T-helper 17 cell (primary cell): ENCODE measurements at places on chromosomes 2 and 18. TPM values are rescaled to one million over a fixed set of nuclear protein-coding genes. Genes with fewer than 3 reads are reported as not detected.

DNA sequence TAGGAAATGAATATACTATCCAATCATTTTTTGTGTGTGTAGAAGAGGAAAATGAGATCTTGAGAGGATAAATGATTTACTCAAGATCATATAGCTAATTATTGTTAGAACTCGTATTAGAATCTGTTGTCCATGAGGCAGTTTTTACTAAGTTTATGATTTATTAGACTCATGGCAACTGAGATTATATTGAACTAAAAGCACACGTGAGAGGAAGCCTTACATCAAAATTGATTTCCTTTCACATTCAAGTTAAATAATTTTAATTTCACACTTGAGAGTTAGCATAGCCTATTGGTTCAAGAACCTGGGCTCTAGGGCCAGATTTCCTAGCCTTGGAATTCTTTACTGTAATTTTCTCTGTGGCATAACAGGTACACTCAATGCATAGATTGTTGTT is 552.3 kb downstream of the ERBB4 start:
- DNase-seq, result no peak

DNA sequence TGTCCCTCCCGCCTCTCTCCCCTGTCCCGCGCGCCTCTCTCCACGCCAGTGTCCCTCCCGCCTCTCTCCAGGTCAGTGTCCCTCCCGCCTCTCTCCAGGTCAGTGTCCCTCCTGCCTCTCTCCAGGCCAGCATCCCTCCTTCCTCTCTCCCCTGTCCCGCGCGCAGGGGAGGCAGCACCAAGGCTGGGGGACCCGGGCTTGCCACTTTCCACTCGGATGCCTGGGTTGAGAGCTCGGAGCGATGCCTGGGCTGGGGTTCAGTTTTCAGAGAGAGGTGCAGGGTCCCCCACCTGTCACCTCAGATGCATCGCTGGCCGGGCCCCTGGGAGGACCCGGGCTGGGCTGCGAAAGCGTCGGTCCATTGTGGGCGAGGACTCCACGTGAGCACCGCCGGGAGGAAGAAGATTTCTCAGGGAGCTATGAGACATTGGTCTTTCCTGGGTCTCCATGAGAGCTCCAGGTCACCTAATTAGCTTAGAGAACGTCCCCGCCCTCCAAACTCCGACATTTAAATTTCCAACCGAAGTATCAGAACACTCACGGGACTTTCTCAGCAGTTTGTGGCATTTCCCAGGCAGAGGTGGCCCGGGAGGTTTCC is 2.1 kb downstream of the FBLN7 start:
- no peak for DNase-seq

- no peak for DNase-seq
Observed at GRCh38 chr2:224157655-224158054, 118.6 kb upstream of the SERPINE2 start.

DNA sequence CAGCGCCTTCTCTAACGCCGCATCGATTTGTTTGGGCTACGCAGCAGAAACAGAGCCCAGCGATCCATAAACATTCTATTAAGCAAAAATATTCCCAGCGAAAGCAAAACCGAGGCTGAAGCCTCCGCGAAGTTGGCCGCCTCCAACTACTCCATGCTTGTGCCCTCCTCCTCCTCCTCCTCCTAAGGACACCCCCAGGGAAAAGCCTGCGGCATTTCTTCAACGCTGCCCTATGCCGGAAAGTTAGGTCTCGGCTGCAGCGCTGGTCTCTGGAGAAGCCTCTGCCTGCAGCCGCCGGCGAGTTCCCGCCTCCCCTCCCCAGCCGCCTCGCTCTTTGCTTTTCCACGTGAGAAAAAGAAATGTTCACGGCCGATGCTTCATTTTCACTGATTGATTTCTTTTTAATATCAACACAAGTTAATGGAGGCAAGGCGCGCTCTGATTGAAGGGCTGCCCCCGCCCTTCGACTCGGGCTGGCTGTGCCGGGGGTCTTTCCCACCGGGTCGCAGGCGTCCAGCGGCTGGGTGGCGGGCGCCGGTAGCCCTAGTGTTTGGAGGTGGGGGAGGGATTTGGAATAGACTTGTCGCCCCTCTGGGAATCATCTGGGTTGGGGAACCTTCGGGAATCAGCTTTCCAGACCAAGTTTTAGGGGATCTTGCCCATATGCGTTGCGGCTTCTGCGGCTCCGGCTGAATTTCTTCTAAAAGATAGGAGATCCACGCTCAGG is 3.9 kb downstream of the NRP2 start:
- no peak for DNase-seq

GRCh38 chr2:6384341-6384740 is 481.4 kb downstream of the CMPK2 start:
- no peak for DNase-seq

DNA sequence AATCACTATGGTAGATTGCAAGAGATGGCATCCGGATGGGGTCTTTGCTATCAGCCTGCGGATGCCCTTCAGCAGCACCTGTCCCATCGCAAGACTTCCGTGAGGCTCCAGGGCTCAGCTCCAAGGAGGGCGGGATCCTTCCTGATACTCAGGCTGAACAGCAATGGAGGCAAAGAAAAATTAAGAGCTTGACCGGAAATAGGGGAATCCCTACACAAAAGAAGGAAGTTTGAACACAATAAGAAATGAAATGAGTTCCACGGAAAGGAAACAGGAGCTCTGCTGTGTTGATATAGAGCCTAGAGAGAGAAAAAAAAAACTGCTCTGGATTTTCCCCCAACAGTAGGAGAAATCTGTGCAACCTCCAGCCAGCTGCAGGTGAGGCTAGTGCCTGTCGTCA is 91.9 kb downstream of the ARL4C start:
- DNase-seq, result no peak

- no peak for DNase-seq
Observed at GRCh38 chr2:189204322-189204941, 24.9 kb upstream of the COL5A2 start.

GRCh38 chr2:43841949-43842865 is 3.4 kb downstream of the ABCG8 start:
- DNase-seq, result no peak

Gene C2orf15
- 2.7 TPM for total RNA-seq

Gene FIGLA
- total RNA-seq, result not detected

Gene DNAH7
- 0.37 TPM for total RNA-seq

Gene ORMDL1
- 119 TPM for total RNA-seq

Gene TMEM178A
- 0.89 TPM for total RNA-seq

Gene CFAP221
- total RNA-seq, result not detected
